ENCODE measurements at places on chromosomes 5 and 9.

- no peak for DNase-seq
These were observed 30.0 kb downstream of the FGF18 start for GRCh38 chr5:171449426-171449825.

- DNase-seq: no peak
These were observed 52.5 kb upstream of the PTGS1 start for GRCh38 chr9:122318284-122318683.

DNA sequence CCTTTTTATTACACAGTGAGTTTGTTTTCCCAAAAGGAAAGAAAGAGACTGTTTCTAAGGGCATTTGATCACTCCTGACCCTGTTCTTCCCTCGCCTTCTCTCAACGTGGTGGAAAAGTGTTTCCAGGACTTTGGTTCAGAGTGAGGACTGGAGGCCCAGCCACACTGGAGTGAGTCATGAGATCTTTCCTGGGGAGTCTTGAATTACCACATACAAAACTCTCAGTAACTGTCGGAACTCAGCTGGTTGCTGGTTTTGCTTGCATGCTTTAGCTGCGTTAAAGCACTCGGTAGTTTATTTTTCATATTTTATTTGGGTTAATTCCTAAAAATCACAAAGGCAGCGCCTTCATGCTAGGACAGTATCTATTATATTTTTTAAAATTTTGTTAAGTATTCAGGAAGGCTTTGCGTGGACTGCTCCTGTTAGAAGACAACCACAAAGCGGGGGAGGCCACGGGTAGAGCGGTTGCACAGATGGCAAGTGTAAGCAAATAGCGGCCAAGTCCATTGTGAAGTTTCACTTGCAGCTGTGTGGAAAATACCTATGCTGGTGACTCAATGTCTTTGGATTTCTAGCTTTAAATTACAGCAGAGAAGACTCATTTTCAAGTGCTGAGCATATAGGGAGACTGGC, 77.7 kb downstream of the ARSB start:
- DNase-seq: no peak

DNA sequence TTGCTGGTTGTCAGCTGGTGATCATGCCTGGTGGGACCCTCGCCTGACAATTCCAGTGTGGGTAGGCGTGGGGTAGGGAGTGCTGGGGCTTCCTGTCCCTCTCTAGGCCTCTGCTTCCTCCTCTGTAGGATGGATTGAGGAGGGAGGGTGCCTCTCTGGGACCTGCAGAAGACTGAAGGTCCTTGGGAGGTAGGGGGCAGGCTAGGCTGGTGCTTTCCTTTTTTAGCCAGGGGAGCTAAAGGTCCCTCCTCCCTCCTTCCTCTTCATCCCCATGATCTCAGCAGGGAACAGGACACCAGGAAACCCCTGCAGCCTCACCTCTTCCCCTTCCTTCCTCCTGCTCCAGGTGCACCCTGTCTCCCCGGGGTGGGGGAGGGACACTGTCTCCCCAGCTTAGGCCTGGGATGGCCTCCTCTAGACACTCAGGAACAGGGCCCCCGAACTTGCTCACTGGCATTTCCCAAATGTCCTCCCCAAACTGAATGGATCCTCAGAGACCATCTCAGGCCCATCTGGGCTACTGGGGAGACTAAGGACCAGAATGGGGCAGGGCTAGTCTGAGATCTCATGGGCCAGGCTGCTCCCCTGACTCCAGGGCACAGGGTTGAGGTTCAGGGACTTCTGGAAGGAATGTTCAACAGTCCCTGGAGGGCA, 8.4 kb downstream of the SH2D3C start:
- DNase-seq: no peak

- DNase-seq: no peak
These were observed 662.4 kb downstream of the DTWD2 start for GRCh38 chr5:118325931-118326330.

- no peak for DNase-seq
These were observed 81.1 kb upstream of the TNFAIP8 start for GRCh38 chr5:119274767-119275130.

Measured in chondrocyte (in vitro differentiated cells).